ENCODE measurements at places on chromosomes 1 and 21.

DNA sequence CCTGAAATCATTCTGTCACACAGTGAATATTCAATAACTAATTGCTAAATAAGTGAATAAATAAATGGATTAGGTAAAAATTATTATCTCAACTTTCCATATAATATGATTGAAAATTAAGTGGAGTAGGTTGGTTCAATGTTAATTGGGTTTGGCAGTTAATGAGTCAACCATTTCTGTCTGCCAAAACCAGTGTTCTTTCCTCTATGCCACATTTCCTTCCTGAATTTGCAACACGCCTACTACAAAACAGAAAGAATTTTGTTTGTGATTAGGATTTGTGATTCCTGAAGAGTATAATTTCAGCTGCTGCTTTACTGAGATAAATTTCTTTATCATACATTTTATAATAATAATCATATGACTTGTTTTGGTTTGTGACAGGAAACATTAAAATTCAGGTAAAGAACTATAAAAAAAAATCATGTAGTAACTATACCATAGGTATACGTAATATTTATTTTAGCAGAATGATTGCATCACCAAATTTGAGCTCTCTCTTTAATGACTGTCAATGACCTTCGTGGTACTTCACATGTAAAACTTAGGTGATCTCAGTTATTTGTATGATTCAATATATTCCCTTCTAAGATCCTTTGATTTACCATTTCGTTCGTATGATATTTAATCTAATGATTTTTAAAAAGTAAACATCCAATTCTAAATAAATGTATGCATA is 241.3 kb downstream of the KCNT2 start:
- DNase-seq: no peak

GRCh38 chr1:23593556-23594148 is 34.4 kb upstream of the ID3 start:
- no peak for DNase-seq

- DNase-seq: no peak
Observed at GRCh38 chr1:198015309-198015708, 98.1 kb downstream of the LHX9 start.

DNA sequence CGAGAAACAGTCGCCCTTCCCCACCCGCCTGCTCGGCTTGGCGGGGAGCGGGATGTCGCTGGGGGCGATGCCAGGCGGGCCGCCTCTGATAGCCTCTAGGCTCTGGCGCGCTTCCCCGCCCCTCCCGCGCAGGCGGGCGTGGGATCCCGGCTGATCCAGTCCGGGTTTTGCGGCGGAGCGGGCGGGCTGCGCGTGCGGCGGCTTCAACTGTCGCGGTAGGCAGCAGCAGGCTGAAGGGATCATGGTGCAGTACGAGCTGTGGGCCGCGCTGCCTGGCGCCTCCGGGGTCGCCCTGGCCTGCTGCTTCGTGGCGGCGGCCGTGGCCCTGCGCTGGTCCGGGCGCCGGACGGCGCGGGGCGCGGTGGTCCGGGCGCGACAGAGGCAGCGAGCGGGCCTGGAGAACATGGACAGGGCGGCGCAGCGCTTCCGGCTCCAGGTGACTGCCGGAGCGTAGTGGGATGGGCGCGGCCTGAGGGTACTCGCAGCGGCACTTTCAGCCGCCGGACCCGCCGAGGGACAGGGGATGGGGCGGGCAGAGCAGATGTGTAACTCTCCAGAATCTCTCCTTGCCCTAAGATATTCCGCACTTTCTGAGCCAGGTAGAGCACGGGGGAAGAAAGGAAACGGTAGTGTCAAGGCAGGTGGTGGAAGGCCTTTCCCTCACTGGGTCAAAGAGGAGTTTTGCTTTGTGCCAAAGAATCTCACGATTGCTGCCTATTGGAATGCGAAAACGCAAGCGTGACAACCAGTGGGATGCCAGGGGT is at the start of gene FAAH:
Gene FAAH (plus strand): TSS at position 210 of the 764 bp plus-strand sequence. CDS start 32 bp downstream, at position 242.
- peak; percentile 85 for DNase-seq

GRCh38 chr1:97936976-97937375 is 16.1 kb upstream of the DPYD start:
- DNase-seq: no peak

DNA sequence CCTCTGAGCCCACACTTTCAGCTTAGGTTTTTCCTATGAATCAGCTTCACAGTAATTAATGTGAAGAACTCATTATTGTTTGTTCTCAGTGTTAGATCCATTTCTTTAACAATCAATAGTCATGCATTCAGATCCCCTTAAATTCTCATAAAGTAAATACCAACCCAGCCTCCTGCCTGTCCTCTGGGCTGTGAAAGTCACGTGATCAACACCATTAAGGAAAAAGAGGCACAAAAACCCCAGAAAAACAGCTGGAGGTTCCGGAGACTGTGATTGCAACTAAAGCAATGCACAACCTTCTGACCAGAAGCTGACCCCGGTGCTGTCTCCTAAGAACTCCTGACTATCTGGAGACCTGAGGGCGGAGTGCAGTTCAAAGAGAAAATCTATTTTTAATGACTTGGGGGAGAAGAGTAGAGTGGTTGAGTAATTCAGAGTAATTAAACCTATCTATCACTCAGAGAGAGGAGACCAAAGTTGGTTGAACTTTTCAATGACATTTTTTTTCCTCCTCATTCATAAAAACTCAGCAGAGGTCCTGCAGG is 132.5 kb downstream of the PLXNA2 start:
- no peak for DNase-seq

DNA sequence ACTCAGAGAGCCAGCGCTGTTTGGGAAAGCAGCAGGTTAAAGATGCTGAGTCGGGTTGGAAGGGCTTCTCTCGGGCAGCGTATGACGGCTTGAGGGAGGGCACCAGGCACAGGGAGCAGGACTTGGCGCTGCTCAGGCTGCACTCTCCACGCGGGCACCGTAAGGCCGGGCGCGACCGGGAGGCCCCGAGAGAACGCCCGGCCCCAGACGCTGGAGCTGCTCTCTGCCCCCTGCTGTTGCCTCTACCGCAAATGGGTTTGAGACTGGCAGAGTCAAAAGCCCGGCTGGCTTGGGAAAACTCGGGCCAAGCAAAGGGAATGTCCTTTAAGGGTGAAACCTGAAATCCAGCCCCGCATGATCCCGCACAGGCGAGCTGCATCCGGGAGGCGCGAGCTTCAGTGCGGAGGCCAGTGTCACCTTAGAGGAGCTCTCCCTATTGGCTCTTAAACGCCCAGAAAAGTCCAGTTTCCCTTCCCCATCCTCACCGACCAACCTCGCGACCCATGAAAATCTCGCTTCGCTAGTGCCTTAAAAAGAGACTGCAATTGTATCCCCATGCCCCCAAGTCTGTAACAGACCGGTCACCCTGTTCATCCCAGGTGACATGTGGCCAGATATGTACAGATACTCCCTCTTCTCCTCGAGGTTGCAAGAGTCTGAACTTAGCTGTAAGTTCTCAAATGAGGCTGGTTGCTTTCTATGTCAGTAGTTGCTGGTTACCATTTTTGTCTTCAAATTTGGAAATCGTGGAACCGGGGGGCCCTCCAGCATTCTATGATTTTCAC is 1.1 kb downstream of the PRRX1 start:
- peak; percentile 46 for DNase-seq

- DNase-seq: no peak
Observed at GRCh38 chr1:39500862-39501389, 9.5 kb downstream of the BMP8A start.

- DNase-seq: no peak
Observed at GRCh38 chr1:233045588-233045987, 95.2 kb downstream of the NTPCR start.

DNA sequence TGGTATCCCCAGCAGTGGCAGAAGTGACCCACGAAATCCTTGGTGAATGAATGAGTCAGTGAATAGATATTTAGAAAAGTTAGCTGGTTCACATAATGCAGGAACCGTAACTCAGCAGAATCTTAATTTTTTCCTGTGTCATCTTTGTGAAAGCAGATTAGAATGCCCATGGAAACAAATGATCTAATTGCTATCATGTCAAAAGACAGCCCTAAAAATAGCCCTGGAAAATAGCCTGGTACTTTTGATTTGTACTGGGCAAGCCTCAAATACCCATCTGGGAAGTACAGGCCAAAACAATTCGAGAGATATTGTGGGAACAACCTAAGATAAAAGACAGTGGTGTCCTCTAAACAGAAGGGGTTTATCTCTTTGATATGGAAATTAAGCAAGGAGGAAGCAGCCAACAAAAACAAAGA is 21.1 kb downstream of the FYB2 start:
- no peak for DNase-seq

DNA sequence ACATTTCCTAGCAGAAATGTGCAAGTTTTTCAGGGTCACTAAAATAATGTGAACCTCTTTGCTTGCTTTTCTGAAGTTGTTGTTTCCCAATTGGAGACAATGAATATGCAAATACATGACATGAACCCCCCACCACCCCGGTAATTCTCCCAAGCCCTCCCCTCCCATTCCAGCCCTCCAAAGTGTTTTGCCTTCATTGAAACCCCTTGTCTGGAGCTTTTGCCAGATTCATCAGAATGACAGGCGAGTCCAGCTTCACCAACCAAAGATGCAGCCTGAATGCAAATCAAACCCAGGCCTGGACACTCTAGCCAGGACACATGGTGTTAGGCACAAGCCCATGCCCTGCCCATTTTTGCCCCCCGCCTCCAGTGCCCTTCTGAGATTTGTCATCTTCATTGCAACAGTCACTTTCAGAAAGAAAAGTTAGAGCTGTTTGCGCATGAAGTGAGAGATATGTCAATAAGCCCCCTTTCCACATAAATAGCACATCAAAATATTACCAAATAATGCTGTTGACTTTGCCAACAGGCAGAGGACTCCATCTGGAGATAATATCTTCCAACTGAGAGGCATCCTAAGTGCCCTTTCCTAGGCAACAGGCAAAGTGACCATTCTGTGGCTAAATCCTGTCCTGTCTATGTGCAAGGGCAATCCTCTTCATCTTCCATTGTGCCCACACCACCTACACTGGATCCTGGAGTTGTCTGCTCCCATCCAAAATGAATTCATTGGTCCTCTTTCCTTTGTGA is 145.6 kb upstream of the NFIA start:
- DNase-seq: no peak

- DNase-seq: no peak
Observed at GRCh38 chr21:37341254-37341960, 25.2 kb upstream of the DYRK1A start.

DNA sequence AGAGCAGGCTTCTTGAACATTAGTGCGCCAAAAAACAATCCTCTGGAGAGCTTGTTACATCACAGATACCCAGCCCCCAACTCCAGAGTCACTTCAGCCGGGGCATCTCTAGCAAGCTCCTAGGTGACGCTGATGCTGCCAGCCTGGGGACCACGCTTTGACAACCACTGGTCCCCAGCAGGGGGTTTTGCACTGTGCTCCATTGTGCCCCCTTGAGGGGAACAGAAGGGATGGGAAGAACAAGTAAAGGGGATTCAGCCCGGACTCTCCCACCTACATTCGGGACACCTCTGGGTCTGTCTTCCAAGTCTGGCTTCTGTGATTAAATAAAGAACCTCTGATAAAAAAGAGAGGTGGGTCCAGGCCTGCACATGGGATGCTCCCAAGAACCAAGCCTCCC is 60.4 kb downstream of the ATP5PO start:
- DNase-seq: no peak

DNA sequence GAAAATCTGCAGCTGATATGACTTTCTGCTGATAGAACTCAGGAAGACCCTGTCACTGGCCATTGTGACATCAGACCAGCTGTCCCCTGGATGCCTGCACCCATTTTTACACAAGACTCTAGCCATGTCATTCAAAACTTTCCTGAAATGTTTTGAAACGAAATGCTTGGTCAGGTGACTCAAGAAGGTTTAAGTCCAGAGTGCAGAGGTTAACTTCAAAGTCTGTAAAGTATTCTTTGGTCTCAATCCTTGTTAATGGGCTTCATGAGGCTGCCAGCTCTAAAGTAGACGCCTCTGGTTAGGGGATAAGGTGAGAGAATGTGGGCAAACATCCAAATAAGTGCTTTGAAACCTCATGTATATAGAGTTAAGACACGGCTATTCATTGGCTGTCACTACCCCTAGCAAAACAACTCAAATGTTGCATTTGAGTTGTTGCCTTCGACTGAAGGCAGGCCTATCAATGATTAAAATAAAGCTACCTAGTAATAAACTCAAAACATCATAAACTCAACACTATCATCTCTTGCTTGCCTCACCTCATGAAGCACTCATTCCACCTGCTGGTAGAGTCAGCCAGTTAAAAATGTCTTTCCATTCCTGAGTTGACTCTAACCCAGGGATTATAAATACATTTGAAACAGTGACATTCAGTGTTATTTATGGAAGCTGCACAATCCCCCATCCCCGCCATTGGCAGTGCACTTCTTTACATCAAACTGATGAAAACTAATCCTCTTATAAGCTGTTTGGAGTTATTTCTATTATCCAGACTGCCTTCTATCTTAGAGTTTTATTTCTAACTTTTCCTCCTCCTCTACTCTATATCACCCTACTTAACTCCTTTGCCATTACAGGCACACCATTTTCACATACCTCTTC is 26.0 kb downstream of the RABIF start:
- DNase-seq: no peak

DNA sequence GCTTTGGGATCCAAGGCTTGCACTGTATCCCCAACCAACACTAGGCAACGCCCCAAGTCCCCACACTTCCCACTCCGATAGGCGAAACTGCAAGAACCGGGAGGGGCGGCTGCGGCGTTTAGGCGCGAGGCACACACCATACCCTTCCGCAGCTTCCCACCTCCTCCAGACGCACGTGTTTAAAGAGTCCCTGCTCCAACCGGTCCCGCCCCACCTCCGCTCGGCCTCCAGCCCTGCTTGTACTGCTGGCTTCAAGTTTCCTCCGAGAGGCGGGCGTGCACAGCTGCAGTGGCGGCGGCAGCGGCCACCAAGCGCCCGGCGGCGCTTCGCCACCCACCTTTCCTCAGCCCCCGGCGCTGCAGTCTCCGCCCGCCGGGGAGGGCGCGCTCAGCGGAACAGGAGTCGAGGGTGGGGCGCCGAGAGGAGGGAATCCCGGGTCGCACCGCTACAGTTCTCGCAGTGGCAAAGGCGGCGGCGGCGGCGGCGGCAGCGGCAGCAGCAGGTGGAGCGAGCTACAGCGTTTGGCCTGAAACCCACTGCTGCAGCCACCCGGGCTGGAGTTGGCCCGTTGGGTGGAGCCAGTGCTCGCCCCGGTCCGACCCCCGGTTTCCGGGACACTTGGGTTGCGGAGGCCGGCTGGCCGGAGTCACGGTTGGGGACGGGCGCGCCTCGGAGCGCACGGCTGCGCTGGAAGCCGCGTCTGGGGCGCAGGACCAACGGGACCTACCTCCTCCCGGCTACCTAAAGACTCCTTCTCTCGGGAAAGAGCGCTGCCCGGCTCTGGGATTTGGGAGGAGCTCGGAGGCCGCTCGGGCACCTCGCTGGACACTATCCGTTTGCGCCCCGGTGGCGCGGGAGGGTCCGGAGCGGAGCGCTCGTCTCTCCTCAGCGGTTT is at the start of gene CNIH3:
Gene CNIH3 (plus strand): TSS at position 457 of the 895 bp plus-strand sequence. CDS start 858 bp downstream, outside the sequence.
- peak; percentile 84 for DNase-seq

- DNase-seq: peak; percentile 76
Observed at GRCh38 chr1:1291548-1292441, 11.6 kb downstream of the SCNN1D start.

- DNase-seq: no peak
Observed at GRCh38 chr1:110515891-110516290, 3.1 kb downstream of the KCNA10 start.

DNA sequence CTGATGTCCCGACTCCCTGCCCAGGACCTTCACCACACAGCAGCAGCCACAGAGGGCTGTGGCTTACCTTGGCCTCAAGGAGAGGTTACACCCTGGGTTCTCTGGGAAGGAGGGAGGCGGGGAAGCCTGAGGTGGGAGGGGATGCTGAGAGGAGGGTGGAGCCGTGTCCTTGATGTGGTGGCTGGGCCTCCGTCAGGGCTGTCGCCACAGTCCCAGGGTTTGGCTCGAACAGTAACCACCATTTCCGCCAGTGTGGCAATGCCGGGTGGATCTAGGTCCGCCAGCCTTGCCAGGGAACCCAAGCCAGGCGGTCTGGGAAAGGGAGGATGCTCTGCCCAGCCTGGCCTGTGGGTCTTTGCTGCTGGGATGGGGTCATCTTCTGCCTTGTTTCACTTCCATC is 18.4 kb upstream of the CDCA8 start:
- no peak for DNase-seq
